ENCODE measurements at places on chromosomes 16 and 17. TPM values are rescaled to one million over a fixed set of nuclear protein-coding genes. Genes with fewer than 3 reads are reported as not detected.

- peak; percentile 75 for DNase-seq
These were observed 515 bp downstream of the CBFA2T3 start for GRCh38 chr16:88976366-88977017.

- DNase-seq = no peak
These were observed 8.7 kb upstream of the ANKS4B start for GRCh38 chr16:21224800-21225199.

DNA sequence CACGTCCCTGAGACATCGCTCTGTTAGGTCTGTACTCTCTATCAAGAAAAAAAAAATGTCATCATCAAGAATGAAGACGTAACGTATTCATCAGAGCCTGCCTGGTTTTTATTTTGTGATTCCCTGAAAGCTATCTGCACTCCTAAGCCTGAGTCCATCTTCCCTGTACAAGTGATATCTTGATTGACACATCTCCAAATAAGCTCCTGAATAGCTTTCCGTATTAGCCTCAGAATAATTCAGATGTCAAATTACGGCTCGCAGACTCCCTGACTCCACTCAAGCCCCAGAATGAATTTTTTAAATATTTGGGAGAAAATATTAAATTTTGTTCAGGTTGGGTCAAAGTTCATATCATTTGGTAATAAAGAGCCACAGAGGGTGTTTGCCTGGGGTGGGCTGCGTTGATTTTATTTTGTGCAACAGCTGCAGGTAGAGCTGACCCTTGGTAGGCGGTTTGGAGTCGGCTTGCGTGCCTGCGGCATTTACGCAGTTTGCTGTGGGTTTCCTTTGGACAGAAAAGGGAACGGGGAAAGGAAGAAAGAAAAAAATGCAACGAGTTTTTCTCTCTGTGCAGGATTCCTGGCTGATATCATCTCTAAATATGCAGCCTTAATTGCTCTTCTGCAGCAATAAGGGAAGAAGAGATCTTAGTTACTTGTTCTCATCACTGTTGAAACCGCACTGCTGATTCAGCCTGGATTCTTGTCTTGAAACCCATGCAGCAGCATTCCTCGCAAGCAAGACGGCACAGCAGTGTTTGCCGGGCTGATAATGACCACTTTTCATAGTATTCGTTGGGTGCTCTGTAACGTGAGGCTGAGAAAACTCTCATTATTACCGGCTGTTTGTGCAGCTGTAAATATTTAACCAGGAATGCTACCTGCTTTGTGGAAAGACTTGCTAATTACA lies 114.7 kb downstream of the IRX3 start:
- no peak for DNase-seq

- DNase-seq = no peak
These were observed 54.1 kb downstream of the VAC14 start for GRCh38 chr16:70746708-70747424.

GRCh38 chr17:74822939-74823367 lies 36.7 kb downstream of the GRIN2C start:
- no peak for DNase-seq

DNA sequence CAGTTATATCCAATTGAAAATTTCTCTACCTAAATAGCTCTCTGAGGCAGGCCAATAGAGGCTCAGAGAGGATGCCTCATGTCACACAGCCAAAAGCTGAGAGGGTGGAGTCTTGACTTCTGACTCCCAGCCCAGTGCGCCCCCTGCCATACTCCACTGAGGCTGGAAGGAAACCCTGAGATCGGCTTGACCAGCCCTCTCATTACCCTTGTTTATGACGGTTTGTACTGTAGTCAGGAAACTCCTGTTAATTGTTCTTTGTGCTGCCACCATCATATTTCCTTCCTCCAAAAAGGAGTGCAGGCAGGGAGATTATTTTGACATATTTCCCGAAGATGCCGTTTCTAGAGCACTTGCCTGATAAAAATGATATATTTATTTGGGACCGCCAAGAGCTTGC lies 107.9 kb downstream of the AIPL1 start:
- peak; percentile 54 for DNase-seq

GRCh38 chr16:13992322-13992721 lies 72.4 kb downstream of the ERCC4 start:
- no peak for DNase-seq

- no peak for DNase-seq
These were observed 35.7 kb downstream of the PLD6 start for GRCh38 chr17:17170346-17170985.

- peak; percentile 63 for DNase-seq
These were observed 504 bp upstream of the COPRS start for GRCh38 chr17:31859487-31860008.

The PIRT gene
- total RNA-seq = not detected

The SOX8 gene
- 10.0 TPM for total RNA-seq

The CCL1 gene
- not detected for total RNA-seq
